ENCODE measurements at places on chromosomes 3 and 15.

DNA sequence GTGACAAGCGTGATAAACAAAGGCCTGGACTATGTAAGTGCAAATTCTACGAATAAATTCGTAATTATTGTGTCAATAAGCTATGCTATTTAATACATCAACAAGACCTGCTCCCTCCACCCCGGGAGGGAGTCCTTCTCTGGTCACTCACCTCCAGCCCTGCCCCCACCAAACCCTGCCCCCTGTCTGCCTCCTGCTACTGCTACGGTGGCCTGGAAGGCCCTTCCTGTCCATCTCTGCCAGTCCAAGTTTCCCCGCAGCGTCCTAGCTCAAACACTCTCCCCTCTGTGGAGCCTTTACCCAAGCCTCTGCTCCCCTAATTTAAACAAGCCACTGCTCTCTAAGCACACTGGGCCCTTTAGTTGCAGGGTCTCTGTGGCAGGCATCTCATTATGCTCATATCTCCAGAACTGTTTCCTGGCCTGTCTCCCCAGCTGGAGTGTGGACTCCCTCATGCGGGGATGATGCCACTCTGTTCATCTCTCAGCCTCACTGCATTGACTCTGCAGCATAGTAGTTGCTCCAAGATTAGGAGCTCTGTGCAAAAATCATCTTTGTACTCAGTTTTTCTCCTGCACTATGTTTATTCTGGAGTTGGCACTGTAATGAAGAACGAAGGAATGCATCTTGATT lies 241.2 kb downstream of the NTRK3 start:
- no peak for DNase-seq

DNA sequence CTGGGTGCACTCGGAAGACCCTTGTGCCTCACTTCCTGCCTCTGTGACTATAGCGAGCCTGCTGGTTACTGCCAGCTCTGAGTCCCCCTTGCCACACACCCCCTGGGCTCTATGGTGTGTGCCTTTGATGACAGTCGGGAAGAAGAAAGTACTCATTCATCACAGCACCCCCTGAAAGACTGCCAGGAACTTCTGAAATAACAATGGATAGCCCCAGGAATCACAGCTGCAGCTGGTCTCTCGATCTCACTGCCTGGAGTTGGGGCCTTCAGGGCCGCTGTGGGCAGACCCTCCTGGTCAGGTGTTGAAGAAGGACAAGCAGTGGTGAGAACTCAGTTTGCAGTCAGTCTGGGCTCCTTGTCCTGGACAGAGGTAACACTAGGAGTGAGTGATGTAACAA lies 9.8 kb upstream of the RPP14 start:
- no peak for DNase-seq

DNA sequence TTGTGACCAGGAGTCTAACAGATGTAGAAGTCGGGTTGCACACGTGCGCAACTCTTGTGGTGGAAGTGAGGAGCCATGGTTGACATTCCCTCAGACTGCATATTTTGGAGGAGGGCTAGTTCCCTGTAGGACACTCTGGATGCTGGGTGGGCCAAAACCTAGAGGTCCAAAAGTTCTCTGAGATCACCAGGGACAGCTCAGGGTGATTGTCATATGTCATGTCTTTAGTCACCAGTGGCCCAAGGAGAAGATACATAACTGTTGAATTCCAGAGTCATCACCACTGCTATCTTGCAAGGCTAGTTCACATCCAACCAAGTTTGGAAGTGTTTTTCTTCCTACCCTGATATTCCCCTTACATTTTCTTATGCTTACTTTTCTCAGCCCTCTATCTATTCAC lies 95.2 kb upstream of the C3orf80 start:
- no peak for DNase-seq

- no peak for DNase-seq
Measured at GRCh38 chr3:10957976-10958749, 34.4 kb upstream of the SLC6A1 start.

Measured in NCI-H1436 treated with DMSO at 0.1 percent for 48 hours (cell line).